ENCODE measurements at places on chromosomes 3 and 15.

- no peak for DNase-seq
Observed at GRCh38 chr3:34703053-34703452, 904.6 kb downstream of the PDCD6IP start.

- no peak for DNase-seq
Observed at GRCh38 chr3:126498461-126498860, 19.1 kb downstream of the UROC1 start.

DNA sequence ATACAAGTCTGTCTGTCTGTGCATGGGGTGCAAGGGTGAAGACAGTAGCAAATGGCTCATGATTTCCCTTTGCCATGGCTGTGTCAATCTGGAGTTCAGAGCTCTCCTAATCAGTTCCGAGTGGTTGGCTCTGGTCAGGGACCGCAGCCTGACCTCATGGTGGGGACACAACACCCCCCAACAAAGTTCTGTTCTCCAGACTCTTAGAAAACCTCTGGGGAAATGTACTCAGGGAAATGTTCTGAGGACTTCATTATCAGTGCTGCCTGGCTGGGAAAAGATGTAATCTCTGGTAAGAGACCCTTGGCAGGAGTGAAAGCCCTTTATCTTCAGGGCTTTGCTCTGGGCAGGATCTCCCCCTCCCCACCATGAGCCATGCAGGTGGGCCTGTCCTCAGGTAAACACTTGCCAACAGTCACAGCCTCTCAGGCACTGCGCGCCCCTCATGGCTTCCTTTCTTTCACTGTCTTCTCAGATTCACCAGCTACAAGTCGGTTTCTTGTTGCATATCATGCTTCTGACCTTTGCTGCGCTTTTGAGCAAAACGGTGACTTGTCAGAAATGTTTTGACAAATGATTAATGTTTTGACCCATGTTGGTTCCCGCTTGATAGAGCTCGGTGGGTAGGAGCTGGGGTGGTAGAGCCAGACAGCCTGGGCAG is 95.5 kb downstream of the ST6GAL1 start:
- no peak for DNase-seq

- DNase-seq = no peak
Observed at GRCh38 chr3:105647047-105647446, 221.8 kb downstream of the CBLB start.

DNA sequence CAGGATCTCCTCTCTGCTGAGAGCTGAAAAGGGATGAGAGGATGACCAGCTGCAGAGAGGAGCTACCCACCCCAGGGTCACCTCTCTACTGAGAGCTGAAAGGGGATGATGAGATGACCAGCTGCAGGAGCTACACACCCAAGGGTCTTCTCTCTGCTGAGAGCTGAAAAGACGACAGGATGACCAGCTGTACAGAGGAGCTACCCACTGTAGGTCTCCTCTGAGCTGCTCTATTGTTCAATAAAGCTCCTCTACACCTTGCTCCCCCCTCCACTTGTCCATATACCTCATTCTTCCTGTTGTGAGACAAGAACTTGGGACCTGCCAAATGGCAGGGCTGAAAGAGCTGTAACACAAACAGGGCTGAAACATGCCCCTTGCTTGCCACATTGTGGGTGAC is 149.9 kb downstream of the FMN1 start:
- no peak for DNase-seq

GRCh38 chr3:62445275-62445674 is 71.9 kb upstream of the FEZF2 start:
- no peak for DNase-seq

DNA sequence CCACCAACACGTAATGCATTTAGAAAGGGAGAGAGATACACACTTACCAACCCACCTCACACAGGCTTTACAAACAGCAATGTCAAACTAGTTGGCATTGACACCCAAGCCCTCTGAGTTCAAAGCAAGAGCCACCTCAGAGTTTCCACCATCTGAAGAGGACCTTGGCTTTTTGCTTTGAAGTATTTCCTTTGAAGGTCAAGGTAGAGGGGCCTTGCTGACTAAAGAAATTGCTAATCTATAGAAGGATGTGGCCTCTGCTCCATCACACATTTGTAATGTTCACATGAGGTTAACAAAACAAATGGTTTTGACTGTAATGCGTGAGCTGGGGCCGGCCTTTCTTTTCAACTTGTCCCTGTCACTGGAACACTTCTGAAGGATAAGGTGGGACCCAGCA is 117.7 kb downstream of the POLR2M start:
- DNase-seq = no peak

DNA sequence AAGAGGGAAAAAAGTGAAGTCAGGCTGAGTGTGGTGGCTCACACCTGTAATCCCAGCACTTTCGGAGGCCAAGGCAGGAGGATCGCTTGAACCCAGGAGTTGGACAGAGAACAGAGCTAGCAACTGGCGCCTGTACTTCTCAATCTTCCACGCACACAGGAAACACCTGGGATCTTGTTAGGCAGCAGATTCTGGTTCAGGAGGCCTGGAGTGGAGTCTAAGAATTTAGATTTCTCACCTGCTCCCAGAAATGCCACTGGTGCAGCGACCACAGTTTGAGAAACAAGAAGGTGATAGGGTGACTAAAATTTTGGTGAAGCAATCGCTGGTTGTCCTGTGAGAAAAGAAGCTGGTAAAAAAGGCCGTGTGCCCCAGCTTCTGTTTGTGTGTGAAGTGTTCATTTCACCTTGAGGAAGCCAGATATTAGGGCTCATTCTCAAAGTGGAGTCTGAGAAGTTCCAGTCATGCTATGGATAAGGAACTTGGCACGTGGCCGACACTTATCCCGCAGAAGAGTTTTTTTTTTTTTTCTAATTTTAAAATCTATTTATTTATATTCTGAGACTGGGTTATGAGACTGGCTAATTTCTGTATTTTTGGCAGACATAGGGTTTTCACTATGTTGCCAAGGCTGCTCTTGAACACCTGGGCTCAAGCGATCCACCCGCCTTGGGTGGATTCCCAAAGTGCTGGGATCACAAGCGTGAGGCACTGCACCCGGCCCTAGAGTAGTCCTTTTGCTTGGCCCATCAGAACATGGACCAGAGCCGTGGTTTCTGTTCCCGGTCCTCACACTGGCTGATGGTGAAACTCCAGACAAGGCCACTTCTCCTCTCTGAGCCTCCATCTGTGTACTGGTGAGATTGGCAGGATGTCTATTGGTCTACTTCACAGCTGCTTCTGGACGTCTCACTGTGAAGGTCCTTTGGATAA is 324.6 kb upstream of the PROK2 start:
- DNase-seq = no peak

Measured in left colon (tissue), 2 donors.